ENCODE measurements at places on chromosomes 7 and 10.
A peak's percentile ranks its signal among the peaks of the same experiment; 100 is the strongest.

DNA sequence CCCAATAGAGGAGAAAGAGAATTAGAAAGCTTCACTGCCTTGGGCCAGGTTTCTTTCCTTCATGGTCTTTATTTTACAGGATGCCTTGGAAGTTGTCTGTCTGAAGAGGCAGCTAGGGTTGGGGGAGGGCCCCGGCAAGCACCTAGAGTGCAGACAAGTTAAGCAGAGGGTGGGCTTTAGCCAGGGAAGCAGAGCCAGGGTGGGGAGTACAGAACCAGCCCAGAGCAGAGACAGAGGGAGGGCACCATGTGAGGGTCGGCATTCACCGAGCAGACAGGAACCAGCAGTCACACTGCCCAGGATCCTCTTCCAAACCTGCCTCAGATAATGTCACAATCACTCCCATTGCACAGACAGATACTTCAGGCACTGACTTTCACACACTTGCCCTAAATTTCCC lies 75.9 kb downstream of the ADARB2 start:
- no peak for DNase-seq

DNA sequence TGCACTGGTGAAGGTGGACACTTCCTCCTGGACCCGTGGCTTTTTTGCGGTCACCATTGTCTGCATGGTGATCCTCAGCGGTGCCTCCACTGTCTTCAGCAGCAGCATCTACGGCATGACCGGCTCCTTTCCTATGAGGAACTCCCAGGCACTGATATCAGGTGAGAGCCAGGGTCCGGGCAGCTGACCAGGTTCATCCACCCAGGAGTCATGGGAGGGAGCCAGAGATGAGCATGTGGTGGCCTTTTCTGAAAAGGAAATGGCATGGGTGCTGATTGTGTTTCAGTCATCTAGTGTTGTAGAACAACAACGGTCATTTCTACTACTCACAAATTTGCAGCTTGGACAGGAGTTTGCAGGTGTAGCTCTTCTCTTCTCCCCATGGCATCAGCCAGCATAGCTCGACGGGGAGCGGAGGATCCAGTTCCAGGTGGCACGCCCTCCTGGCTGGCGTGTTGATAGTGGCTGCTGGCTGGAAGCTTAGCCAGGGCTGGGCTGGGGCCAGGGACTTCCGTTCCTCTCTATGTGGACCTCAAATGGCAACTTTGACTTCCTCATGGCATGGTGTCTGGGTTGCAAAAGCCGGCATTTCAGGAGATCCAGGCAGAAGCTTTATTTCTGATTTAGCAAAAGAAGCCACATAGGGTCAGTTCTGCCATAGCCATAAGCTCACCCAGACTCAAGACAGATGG lies 32.7 kb downstream of the SLC29A3 start:
- no peak for DNase-seq

DNA sequence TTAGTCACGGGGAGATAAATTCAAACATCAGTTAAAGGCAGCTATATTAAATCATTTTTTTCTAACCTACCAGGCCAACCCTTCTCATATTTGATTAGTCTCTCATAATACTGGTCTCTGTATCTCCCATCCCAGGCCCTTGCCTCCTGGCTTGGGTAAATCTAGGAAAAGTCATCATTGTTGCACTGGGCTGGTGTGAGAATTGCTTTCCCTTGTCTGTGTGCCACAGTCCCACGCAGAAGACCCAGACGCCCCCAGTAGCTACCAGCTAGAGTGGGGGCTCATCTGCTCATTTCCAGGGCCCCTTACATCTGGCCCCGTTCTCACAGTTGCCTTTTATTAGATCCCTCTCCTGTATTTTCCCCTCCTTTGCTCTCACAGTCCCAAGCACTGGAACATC lies 67.6 kb upstream of the VIPR2 start:
- DNase-seq = no peak

DNA sequence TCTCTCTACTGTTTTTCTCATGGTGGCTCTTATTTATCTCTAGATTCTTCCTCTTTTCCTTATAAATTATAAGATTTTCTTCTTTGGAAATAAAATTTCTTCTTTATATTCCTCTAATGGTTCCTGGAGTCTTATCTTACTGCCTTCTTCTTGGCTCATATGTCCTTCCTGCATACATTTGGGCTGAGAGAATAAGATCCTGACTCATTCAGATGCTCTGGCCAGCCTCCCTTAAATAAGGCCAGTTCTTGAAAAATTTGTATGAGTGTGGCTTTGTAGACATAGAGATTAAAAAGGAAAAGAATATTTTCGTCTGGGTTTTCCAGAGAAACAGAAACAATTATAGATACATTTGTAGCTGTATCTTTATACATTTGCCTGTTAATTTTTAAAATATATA lies 411.3 kb downstream of the KIF20B start:
- DNase-seq = no peak

DNA sequence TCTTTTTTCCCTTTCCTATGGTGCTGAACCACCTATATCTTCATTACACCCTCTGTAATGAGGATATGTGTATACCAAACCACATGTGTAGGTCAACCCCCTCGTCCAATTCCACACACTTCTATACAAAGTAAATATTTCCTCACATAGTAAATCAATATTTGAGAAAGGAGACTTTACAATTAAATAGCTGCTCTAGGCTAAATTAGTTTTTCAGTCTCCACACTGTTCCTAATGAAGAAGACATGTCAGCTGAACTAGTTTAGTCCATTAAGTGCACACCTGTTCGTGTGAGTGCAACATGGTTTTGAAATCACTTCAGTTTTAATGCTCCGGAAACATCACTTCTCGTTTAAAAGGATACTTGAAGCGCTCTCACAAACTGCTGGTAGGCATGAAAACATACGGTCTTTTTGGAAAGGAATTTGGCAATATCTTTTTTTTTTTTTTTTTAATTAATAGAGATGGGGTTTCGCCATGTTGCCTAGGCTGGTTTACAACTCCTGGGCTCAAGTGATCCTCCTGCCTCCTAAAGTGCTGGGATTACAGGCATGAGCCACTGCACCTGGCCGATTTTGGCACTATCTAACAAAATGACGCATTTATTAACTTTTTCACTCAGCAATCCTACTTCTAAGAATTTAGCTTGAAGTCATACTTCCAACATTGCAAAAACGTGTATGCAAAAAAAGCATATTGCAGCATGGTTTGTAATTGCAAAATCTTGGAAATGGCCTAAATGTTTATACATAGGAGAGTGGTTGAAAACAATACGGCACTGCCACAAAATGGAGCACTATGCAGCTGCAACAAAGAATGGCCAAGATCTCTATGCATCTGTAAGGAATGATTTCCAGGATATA lies 2.1 kb upstream of the XRCC2 start:
- DNase-seq = no peak

DNA sequence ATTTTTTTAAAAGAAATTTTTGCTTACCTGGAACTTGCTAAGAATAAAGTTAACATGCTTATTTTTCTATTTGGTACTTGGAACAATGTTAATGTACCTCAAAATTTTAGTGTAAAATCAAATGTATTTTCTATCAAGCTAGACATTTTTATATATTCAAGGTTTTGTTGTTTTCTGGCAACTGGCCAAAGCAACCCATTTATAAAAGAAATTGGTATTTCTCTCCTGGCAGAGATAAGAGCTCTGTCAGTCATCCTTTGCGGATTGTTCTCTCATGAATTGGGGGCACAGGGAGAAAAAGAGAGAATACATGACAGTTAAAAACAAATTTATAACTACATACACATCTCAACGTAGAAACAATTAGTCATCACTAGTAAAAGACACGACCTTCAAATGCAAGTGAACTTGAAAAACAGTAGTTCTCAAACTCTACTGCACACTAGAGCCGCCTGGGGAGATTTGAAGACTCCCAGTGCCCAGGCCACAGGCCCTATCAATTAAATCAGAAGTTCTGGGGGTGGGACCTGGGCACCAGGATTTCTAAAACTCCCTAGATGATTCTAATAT lies 152.4 kb upstream of the LAMB4 start:
- no peak for DNase-seq

DNA sequence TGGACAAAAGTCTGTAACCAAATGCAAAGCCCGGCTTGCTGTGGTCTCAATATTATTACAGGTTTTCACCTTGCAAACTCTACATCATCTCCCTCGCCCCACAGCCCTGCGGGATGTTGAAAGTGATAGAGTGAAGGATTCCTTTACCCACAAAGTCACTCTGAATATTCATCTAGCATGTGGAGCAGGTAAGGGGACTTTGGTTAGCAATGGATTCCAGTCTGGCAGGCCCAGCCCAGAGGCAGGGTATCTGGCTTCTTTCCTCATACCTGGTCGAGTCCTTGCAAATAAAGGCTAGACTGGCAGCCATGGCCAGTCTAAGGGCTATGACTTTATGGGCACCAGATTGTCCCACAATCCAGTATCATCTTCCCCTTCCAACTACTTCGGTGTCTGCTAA lies 3.2 kb downstream of the TAS2R40 start:
- DNase-seq = no peak

- DNase-seq = no peak
These were observed 115.0 kb downstream of the PLXDC2 start for GRCh38 chr10:19930936-19931893.

DNA sequence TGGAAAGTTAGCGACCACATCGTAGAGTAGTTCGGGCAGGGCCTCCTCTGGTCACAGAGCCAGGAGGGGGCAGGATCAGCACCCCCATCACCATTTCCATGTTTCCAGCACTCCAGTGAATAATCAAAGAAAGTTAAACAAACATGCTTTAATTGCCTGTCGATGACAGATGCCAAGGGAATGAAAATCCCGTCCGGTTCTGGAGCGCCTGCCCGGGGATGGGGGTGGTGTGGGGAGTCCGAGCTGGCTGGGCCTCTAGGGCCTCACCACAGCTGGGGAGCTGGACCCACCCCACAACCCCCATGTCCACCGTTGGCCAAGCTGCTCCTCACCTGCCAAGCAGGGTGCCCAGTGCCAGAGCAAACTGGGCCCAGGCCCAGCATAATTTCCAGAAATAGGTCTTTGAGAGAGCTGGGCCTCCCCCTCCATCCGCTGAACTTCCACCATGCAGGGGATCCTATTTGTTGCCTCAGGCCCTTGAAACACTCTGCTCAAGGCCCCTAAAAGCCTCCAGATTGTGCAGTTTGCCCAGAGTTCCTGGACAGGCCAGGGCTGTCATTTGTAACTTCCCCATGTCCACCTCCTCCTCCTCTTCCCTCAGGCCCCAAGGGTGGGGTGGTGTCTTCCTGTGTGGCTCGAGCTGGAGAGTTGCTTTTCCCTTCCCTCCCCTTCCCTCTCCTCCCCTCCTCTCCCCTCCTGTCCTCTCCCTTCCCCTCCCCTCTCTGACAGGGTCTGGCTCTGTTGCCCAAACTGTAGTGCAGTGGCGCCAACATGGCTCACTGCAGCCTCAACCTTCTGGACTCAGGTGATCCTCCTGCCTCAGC lies 101.0 kb downstream of the MYL10 start:
- no peak for DNase-seq

GRCh38 chr10:91797048-91797690 lies 1.1 kb upstream of the TNKS2 start:
- DNase-seq = no peak

DNA sequence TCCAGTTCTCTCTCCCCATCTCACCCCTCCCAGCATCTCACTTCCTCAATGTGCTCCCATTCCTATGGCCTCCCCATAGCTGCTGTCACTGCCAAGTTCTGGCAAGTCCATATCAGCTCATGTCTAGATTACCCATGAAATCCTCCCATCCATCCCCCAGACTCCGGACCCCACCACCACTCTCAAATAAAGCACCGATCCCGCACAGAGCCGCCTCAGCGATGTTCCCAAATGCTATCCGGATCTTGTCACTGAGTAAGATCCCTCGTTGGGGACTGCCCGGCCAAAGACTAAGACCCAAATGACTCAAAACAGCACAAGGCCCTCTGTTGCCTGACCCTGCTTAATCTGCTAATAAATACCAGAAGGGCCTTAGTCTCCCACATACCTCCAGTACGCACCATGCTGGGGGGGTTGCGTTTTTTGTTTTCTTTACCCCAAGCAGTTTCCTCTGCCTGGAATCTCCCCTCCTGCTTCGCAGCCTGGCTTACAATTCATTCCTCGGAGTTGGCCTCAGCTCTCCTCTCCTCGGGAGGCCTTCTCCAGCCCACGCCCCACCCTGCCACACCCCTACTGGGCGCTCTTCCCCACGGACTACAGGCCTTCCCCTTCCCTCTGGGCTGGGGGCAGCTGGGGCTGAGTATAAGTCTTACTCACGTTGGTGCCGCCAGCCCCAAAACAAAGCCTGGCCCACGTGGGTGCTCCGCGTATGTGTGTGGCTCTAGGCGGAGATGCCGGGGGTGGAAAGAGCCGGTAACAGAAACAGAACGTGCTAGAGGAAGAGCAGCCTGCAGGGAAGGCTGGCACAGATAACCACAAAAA lies 1.8 kb upstream of the DUSP5 start:
- peak; percentile 55 for DNase-seq

GRCh38 chr7:129168231-129169021 lies 20.0 kb upstream of the SMO start:
- DNase-seq = no peak

DNA sequence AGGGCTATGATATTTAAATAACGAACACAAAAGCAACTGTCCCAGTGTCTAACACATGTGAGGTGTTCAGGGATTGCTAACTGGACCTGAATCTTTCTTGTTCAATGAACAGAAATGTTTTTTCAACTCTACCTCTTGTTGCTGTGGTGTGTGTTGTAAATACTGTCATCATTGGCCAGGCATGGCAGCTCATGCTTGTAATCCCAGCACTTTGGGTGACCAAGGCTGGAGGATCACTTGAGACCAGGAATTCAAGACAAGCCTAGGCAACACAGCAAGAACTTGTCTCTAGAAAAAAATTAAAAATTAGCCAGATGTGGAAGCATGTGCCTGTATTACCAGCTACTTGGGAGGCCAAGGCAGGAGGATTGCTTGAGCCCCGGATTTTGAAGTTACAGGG lies 1250.9 kb downstream of the TYW1 start:
- DNase-seq = no peak

DNA sequence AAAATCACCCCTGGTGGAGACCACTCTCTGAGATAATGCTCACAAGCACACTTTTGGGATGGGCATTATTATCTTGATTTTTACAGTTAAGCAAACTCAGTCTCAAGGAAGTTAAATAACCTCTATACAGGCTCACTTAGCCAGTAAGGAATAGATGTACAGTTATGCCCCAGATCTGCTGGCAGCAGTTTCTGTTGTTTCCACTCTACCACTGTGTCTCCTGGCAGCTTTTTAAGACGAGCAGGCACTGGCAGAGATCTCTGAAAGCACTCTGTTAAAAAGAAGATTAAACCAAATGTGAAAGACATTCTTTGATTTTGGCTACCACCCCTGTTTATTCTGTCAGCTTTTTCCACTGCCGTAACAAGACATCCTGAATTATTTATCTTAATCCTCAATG lies 73.2 kb downstream of the SRI start:
- DNase-seq = no peak

DNA sequence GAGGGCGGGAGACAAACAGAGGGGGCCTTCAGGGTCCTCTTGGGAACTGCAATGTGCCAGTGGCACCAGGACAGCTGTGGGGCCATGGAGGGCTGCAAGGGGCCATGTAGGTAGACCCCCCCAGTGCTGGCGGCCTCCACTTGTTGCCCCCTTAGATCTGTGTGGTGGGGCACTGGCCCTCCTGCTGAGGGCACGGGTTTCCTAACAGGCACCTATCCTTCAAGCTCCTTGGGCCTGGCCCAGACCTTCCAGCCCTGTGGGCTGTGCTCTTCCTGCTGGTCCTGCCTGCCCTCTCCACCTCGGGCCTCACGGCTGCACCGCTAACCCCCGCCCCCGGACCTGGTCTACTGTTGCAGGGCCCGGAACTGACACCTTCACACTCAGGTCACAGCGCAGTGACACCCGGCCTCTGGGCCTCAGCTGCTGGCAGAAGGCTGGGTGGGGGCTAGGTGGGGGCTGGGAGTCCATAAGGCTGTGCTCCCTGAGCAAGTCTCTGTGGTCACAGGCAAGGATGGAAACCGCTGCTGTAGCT lies 12.6 kb downstream of the RASGEF1A start:
- peak; percentile 7 for DNase-seq

Data from activated CD4-positive, alpha-beta T cell treated with anti-CD3 and anti-CD28 coated beads for 1 hour (primary cell).